ENCODE measurements at places on chromosomes 2 and 18.

- no peak for DNase-seq
These were observed 79.3 kb upstream of the SCN7A start for GRCh38 chr2:166573391-166573790.

GRCh38 chr18:75173125-75173432 lies 35.9 kb downstream of the PTGR3 start:
- DNase-seq = no peak

DNA sequence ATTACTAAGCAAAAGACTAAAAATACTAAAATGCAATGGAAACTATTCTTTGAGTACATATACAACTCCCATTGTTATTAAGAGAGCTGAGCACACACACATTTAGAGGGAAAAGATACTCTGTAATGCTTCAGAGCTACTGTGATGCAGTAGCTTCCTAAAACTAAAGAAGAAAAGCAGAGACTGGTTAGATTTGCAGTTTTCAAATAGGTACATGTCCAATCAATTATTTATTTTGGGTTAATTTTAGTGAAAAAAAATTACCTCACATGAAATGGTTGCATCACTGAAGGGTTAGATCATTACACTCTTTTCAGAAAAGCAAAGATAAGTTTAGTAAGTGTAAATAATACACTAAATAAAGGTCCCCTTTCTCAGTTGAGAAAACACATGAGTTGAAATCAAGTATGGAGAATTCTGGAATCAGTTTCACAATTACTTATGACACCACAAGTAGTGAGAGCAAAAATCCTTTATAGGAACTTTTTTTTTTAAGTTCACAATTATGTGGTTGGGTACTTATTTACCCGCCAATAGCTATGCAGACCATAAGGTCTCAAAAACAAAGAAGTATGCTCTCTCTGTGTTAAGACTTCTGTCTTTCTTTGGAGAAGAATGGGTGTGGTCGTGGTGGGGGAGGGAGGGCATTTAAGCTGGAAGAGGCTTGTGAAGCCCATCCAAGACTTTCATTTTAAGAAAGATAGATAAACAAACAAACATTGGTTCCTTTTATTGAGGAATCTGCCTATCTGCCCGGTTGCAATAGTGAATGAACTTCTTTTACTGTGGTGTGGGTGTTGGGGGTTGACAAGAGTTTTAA lies 25.3 kb upstream of the SERTAD2 start:
- no peak for DNase-seq

- DNase-seq = no peak
These were observed 58.0 kb upstream of the TMEM163 start for GRCh38 chr2:134776836-134777235.

- DNase-seq = no peak
These were observed 145.8 kb downstream of the CAPN13 start for GRCh38 chr2:30661173-30662107.

GRCh38 chr2:236633775-236634560 lies 64.3 kb downstream of the ACKR3 start:
- DNase-seq = no peak

GRCh38 chr2:241025639-241026038 lies 27.2 kb downstream of the SNED1 start:
- DNase-seq = no peak

- DNase-seq = no peak
These were observed 39.1 kb downstream of the PCARE start for GRCh38 chr2:29035016-29035745.

DNA sequence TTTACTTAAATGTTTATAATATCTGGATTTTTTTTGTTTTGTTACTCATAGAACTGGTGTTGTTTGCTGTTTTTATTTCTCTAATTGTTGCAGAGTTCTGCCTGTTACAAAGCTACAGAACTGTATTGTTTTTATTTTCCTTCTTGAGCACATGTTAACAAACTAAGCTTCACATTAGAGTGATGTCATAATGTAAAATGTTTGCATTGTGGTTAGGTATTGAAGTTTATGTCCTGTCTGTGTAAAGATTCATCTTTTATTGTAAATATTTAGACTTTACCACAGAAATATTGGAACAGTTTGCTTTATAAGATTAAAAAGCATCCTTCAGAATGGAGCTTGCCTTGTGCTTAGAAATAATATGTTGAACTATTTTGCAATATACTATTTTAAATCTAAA lies 67.7 kb downstream of the CLIP4 start:
- no peak for DNase-seq

GRCh38 chr2:213253162-213253561 lies 31.1 kb upstream of the SPAG16 start:
- DNase-seq = no peak

DNA sequence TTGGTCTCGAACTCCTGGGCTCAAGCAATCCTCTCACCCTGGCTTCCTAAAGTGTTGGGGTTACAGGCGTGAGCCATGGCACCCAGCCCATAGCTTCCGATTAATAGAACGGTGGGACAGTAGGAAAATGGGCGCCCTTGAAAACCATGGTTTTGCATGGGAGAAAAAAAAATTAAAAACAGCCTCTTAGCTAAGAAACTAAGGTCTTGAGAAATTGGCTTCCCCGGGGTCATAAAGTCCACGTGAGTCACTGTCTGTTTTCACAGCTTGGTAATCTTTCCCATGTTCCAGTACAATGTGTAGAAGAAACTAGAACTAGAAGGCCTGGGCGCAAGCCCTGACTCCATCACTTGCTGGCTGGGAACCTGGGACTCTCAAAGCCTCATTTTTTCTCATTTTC lies 20.7 kb downstream of the B3GNT2 start:
- no peak for DNase-seq

- DNase-seq = no peak
These were observed 209.2 kb downstream of the ZNF407 start for GRCh38 chr18:74806700-74807416.

DNA sequence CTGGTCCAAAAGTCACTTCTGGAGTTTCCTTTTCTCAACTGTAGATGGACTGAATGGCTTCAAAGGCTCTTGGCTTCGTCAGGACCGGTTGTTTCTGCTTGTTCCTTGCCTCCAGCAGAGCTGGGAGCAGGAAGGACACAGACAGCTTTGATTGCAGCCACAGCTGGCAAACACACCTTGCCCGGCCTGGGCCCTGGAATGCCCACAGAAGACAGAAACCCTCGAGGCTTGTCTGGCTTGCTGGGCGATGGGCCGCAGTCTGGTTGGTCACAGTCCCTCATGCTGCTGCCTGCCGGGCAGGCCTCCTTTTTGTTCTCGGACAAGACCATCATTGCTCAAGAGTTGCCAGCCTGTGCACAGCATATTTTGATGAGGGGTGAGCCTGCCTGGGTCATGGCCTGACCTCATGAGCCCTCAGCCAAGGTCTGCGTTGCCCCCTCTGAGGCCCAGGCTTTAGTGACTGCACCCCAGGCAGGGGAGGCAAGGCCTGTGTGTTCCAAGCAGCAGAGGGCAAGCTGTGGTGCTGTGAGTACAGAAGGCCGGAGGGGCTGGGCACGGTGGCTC lies 37.8 kb downstream of the ATP6V1C2 start:
- no peak for DNase-seq

- DNase-seq = no peak
These were observed 94.8 kb upstream of the KCNJ3 start for GRCh38 chr2:154603682-154604081.

DNA sequence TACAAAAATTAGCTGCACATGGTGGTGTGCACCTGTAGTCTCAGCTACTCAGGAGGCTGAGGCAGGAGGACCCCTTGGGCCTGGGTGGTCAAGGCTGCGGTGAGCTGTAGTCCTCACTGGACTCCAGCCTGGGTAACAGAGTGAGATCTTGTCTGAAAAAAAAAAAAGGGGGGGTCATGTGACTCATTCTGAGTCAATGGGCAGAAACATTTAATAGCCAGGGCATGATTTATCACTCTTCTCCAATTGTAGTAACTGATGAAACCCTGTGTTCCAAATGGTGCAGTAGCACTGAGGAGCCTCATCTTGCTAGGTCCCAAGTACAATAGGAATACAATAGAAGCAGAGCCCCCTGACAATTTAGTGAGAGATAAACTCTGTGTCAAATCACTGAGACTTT lies 78.9 kb upstream of the CCDC68 start:
- no peak for DNase-seq

- no peak for DNase-seq
These were observed 409.8 kb downstream of the ZNF521 start for GRCh38 chr18:24942144-24942543.

DNA sequence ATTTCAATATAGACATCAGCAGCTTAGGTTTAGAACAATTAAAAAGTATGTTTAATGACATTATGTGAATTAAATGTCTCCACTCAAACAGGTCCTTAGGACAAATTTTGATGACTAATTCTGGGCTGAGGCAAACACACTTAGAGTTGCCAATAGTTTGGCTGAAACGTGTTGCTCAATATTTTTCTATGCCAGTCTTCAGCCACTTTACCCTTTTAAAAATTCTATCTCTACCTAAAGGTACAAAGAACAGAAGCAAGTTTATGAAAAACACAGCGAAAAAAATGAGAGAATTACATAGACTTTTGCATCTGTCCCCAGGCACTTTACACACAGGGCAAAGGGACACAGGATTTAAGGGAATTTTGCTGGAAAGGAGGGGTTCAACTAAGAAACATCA lies 4.5 kb downstream of the IDH1 start:
- peak; percentile 38 for DNase-seq

DNA sequence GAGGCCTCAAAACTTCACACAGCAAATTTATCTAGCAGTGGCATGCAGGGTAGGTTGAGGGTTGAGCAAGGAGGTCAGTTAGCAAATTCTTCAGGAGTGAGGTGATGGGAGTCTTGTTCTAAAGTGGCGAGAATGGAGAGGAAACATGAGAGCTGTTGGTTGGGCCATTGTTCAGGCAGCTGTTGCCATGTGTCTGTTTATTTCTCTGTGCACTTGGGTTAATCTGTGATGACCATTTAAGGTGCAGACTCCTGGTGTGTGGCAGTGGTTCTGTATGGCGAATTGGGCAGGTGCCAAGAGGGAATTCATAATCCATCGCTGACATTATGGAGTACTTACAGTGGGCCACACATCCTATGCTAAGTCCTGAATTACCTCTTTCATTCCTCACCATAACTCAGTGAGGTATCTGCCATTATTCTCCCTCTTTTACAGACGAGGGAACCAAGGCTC lies 30.4 kb downstream of the TMEM178A start:
- no peak for DNase-seq

GRCh38 chr2:99706735-99707134 lies 216.9 kb upstream of the REV1 start:
- DNase-seq = no peak

- no peak for DNase-seq
These were observed 52.1 kb upstream of the ACAA2 start for GRCh38 chr18:49865401-49865800.

DNA sequence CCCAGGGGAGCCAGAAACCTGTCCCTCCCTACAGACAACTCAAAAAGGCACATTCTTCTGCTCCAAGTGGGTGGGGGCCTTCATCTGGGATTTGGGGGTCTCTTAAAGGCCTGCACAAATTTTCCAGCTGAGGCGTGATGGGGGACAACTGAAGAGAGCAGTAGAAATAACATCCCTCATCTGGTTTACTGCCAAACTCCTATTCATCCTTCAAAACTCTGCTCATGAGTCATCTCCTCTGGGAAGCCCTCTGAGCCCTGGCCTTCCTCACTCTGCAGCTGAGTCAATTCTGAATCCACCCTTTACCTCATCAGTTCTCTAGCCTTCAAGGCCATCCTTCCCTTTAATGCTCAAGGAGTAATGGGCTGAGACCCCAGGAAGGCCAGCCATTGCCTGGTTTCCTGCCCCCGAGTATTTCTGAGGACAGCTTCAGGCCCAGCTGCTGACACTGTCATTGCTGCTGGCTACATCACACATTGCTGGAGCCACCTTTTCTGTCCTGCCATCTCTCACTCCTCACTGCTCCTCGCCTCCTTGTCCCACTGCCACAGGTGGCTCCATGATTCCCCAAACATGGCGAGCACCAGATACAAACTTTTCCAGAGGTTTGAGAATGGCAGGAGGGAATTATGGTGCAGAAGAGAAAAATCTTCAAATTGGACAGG lies 32.2 kb upstream of the GLI2 start:
- DNase-seq = no peak

DNA sequence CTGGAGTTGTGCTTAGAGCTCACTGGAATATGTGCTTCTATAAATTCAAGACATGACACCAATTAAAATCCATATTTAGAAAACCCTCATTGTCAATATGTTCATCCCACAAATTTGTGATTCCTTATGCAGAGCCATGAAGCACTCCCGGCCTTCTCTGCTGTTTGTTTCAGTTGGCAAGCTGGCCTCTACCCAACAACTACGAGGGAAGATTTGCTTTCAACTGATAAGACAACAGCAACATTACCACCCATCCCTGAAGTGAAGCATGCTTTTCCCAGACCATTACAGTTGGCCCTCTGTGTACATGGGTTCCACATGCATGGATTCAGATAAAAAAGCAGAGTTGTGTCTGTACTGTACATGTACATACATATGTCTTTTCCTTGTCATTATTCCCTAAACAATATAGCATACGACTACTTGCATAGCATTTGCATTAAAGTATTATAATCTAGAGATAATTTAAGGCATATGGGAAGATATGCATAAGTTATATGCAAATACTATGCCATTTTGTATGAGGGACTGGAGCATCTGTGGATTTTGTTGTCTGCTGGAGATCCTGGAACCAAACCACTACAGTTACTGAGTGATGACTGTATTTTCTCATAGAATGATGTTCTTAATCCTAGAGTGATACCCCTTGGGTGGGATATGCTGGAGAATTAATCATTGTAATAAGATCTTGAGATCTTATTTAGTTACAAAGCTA lies 77.6 kb upstream of the MC2R start:
- no peak for DNase-seq

DNA sequence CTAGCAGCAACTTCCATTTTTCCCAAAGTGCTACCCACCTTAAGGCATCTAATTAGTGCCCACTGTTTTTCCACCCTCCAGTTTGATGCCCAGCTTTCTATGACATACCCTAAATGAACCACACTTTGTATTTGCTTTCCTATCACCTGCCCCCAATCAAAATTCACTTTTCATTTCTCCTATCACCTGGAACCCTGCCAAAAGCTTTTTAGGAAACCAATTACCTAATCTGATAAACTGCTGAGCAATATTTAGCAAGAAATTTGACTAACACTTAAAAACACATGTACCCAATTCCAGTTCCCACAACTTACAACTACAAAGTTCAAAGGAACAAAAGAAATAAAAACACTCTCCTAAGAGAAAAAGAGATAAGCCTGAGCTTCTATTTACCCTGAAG lies 71.7 kb downstream of the IKZF2 start:
- DNase-seq = no peak
